ENCODE measurements at places on chromosomes 5 and 9.

- DNase-seq, result no peak
These were observed 6.7 kb downstream of the EPB41L4A start for GRCh38 chr5:112412346-112412745.

GRCh38 chr9:37350486-37351190 lies 71.9 kb upstream of the GRHPR start:
- DNase-seq, result no peak

- no peak for DNase-seq
These were observed 6.2 kb upstream of the CERCAM start for GRCh38 chr9:128414461-128414860.

GRCh38 chr5:6527749-6528455 lies 79.2 kb downstream of the UBE2QL1 start:
- no peak for DNase-seq

DNA sequence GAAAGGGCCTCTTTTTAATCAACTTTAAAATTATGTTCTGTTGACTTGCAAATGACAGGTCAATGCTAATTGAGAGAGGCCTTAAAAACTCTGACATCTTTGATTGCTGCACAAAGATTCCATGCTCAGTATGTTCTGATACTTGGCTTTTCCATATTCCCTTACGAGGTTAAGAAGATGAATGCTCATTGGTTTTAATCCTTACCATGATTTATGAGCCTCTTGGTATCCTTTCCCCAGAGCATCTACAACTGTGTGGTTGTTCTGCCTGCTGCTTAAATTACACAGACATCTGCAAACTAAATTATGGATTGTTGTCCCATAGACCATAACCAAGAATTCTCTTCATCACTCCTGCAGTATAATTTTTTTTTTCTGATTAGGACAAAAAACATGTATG lies 352.6 kb downstream of the CDH12 start:
- DNase-seq, result no peak

- no peak for DNase-seq
These were observed 370.8 kb downstream of the TLE1 start for GRCh38 chr9:81318571-81318970.

DNA sequence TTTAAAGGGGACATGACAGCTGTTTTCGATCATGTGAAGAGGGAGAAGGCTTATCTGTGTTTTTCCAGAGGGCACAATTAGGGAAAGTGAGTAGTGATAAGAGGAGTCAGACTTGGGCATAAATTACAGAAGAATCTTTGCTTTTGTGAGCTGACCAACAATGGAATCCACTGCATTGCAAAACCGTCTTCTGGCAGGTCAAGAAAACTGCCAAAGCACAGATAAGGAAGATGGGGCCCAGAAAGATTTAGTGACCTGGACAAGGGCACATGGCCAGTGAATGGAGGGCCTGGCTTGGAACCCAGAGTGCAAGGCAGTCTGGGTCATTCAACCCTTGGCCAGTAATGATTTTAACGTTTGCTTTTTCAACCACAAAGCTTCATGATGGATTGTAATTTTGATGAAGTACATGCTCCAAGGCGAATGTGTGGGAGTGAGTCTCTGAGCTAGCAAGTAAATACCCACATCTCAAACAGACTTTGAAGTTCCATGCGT lies 153.2 kb upstream of the MAST4 start:
- DNase-seq, result no peak

DNA sequence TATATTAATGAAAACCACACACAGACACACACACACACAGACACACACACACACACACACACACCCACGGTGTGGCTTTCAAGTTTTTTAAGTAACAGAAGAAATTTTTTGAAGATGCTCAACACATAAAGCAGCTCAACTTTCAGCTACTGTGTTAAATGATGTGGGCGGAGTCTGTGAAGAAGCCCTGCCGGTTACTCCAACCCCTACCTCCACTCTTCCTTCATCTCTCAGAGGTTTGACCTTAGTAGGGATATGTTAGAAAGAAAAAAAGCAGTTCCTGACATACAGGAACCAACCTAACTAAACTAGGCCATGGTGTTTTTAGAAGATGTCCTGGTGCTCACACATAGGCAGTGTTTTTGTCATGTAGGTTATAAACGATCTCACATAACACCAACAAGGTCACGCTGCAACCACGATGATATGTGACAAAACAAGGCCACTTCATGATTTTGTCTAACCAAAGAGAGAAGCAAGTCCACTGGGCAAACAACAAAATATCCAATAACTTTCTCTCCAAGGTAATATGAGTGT lies 112.8 kb downstream of the EMB start:
- DNase-seq, result no peak

GRCh38 chr5:111385970-111386831 lies 126.1 kb downstream of the STARD4 start:
- no peak for DNase-seq

- DNase-seq, result no peak
These were observed 159.8 kb downstream of the SLF1 start for GRCh38 chr5:94778299-94778698.

GRCh38 chr9:21684231-21684630 lies 118.2 kb upstream of the MTAP start:
- DNase-seq, result no peak

GRCh38 chr9:126942399-126942798 lies 27.8 kb downstream of the RALGPS1 start:
- DNase-seq, result no peak

DNA sequence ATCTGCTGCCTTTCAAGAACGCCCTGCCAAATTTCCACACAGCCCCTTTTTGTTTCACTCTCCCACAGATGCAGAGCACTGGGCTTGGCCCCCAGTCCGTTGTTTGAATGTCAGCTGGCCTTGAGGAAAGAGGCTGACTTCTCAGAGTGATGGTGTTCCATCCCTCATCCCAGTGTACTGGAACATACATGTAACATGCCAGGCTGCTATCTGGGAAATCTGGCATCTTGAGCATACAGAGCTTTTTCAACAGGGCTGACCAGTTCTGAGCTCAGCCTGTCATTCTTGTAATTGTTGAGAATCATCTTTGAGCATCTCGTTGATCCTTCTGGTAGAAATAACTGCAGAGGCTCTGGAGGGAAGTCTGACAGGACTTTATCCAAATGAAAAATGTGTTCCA lies 2.8 kb downstream of the GALNT10 start:
- DNase-seq, result no peak

GRCh38 chr5:179233909-179234562 lies 111.2 kb downstream of the ADAMTS2 start:
- DNase-seq, result no peak

GRCh38 chr5:68267066-68267465 lies 51.5 kb downstream of the PIK3R1 start:
- DNase-seq, result no peak

Data from activated CD4-positive, alpha-beta T cell treated with anti-CD3 and anti-CD28 coated beads for 48 hours (primary cell).